ENCODE measurements at places on chromosomes 7 and 10.
A peak's percentile ranks its signal among the peaks of the same experiment; 100 is the strongest.

GRCh38 chr7:69813637-69814240 lies 215.5 kb downstream of the AUTS2 start:
- DNase-seq = no peak

DNA sequence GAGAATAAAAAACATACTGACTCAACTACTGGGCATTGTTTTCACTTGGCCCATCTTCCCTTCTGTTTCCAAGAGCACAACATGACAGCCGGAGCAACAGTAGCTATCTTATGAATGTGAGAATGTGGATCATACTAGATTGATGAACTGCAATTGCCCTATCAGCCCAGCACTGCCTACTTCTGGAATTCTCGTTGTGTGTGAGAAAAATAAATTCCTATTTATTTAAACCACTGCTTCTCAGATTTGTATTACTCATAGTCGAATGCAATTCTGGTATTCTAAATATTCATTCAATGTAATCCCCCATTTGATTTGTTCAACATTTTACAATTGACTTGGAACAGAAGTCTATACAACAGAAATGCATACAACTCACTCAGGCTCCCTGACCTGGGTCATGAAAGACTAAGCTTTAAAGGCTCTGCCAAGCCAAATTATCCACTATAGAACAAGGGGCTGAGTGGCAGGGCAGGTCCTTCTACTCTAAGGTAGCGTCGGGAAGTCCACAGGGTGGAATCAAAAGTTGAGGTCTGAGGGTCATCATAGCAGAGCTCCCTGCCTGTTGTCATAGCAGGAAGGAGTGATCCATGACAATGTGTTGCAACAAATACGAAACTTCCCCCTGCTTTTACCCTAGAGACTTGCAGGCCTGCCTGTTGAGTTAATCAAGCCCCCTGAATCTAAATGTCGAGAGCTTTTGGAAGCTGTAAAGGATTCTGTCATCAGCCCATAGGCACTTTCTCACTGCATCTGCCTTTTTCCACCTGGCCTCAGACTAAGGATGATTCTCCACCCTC lies 12.4 kb upstream of the JAZF1 start:
- no peak for DNase-seq

DNA sequence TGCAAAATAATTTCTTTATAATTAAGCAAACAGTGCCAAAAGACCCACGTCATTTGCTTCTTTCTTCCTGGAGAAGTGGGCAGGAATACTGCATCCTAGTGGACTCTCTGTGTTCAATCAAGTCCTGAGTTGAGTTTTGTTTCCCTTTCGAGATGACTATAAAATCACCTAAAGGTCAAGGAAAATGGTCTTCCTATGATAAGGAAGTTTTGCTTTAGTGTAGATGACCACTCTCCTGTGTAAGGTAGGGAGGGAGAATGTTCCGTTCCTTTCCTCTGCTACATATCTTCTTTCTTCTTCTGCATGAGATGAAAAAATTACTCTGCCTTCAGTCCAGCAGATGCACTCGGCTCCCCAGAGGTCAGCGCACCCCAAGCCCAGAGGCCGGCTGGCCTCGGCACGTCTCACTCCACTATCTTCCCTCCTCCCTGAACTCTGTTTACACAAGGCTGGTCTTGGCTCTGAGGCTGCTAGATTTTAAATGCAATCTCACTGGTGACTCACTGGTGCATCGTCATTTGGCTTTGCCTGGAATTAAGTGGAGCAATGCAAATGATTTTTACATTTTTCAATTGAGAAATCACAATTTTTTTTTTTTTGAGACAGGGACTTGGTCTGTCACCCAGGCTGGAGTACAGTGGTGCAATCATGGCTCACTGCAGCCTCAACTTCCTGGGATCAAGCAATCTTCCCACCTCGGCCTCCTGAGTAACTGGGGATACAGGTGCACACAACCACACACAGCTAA lies 18.6 kb upstream of the VDAC2 start:
- DNase-seq = peak; percentile 83

GRCh38 chr10:84076540-84077195 lies 62.6 kb upstream of the GHITM start:
- peak; percentile 48 for DNase-seq

- DNase-seq = no peak
These were observed 604.3 kb upstream of the GALNT17 start for GRCh38 chr7:70527520-70528115.

GRCh38 chr10:94630017-94630688 lies 53.4 kb upstream of the CYP2C18 start:
- peak; percentile 40 for DNase-seq
